ENCODE measurements at places on chromosomes 7 and 10. TPM values are rescaled to one million over a fixed set of nuclear protein-coding genes. Genes with fewer than 3 reads are reported as not detected.

Gene SYPL1
- 76.9 TPM for total RNA-seq

DNA sequence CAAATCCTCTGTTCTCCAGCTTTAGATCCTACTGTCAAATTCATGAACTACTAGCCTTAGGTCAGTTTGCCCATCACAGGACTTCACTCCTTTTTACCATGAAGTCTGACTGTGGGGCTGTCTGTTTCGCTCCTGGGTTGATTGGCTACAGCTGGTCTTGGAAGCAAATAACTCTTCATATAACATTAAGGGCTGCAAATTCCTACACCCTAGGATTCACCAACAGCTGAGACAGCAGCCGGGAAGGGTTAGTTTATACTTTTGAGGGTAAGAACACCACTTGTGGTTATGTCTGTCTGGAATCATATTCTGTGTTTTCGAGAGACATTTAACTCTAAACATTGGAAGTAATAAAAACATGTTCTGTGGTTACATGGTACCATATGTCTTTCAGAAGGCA is 55.9 kb upstream of the KIAA1217 start:
- H3K27ac ChIP-seq: no peak overlapping the region
- H3K4me3 ChIP-seq: no peak overlapping the region

Gene OR2A7
- 7.4 TPM for total RNA-seq

- H3K27ac ChIP-seq: no peak overlapping the region
- no peak overlapping the region for H3K4me3 ChIP-seq
- peaks cover 29% of the 10 kb centered on the region for H3K4me1 ChIP-seq
These were observed 11.5 kb upstream of the SH2D4B start for GRCh38 chr10:80526218-80526617.

All from vagina (tissue), 2 donors.